Stimulated activated CD4-positive, alpha-beta T cell treated with anti-CD3 and anti-CD28 coated beads, Interleukin-4, amount 100 ng/mL, for 4 hours (primary cell): ENCODE measurements at places on chromosomes 1 and 21.

DNA sequence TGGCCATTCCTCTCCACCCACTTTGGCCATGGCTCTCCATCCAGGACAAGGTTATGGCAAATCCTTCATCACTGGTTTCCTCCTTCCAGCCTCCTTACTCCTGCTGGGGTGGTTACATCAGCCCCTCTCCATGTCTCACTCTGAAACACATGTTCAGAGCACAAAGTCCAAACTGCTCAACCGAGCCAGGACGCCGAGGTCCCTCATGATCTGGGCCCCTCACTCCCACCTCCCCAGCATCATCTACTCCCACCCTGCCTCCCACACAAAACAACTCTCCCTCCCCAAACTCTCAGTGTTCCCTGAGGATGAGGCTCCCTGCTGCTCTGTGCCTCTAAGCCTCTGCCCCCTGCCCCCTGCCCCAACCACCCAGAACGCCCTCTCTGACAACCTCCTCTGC, 33.3 kb upstream of the ZBTB40 start:
- DNase-seq = no peak

- DNase-seq = no peak
Observed at GRCh38 chr1:5915587-5916571, 76.3 kb downstream of the NPHP4 start.

DNA sequence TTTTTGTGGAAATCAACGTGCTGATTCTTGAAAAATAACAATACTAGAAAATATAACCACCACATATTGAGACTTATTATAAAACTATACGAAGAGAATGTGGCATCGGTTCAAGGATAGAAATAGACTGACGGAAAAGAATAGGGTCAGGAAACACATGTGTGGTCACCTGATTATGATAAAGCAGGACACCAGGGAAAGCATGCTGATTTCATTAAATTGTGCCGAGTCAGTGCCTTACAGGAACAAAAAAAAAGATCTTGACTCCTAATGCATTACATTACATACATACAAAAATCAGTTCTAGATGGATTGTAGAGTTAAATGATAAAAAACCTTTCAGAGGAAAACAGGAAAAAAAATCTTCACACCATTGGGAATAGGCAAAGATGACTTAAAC, 43.5 kb upstream of the SERPINC1 start:
- DNase-seq = no peak

GRCh38 chr1:110860174-110860573, 12.8 kb upstream of the CD53 start:
- no peak for DNase-seq

DNA sequence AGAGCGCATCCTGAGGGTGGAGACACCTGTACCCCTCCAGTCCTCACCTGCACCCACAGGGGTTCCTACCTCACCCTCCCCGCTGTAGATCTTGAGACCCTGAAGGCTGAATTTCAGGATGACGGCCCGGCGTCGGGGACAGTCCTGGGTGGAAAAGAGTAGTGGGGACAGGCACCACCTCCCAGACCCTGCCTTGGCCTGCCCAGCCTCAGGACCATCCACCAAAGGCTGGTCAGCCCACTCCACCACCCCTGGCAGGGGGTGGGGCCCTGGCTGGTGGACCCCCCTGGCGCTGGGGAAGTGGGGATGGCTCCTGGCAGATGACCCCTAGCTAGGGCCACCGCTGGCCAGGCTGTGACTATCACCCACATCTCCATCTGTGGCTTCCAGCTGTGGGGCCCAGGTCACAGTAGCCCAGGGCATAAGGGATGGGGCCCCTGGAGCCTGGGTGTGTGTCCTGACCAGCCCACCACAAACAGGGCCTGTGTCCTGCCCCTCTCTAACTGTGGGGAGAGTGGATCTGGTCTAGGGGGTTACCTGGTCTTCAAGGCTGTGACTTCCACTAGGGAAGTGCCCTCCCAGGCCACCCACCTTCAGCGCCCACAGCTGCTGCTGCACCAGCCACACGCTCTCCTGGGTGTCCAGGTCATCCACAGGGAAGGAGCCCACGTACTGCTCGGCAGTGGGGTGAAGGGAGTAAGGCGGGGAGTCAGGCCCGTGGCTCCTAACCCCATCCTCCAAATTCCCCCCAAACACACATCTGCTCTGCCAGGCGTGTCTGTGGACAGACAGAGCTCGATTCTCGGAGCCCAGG, 5.4 kb downstream of the SH2D5 start:
- DNase-seq = no peak

GRCh38 chr1:84892705-84893618, at the start of gene LPAR3:
TSS of gene LPAR3 (minus strand) at chr1:84893206. CDS start at chr1:84866120, 27,086 bp downstream.
- DNase-seq = no peak

- DNase-seq = no peak
Observed at GRCh38 chr1:19481826-19482398, 3.4 kb downstream of the CAPZB start.

GRCh38 chr1:18922319-18922726, 20.0 kb upstream of the ALDH4A1 start:
- DNase-seq = no peak

GRCh38 chr21:31735511-31735992, 3.6 kb upstream of the SCAF4 start:
- no peak for DNase-seq

GRCh38 chr1:25622531-25622930, 5.9 kb downstream of the MAN1C1 start:
- DNase-seq = no peak

DNA sequence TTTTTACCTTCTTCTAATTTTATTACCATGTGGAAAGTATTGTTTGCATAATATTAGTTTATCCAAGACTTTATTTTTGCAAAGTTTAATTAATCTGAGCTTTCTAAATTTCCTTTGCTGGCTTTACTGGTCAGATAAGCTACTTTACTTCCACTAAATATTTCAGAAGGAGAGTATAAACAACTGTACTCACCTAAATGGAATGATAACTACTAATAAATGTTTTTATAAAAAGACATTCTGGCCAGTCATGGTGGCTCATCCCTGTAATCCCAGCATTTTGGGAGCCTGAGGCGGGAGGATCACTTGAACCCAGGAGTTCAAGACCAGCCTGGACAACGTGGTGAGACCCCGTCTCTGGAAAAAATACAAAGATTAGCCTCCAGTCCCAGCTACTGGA, 36.0 kb downstream of the ATP8B2 start:
- no peak for DNase-seq

DNA sequence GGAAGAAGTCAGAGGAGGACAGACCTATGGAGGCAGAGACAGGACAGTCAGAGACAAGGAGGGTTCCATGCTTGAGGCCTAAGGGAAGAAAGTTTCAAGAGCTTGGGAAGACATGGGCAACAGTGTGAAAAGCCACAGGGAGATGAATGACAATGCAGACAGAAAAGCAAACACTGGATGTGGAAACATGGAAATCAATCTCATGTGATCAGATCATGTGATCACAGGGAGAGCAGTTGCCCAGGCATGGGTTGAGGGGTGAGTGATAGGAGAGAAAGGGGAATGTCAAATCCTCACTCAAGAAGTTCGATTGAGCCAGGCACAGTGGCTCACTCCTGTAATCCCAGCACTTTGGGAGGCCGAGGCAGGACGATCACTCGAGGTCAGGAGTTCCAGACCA, 17.2 kb downstream of the PTAFR start:
- DNase-seq = no peak

DNA sequence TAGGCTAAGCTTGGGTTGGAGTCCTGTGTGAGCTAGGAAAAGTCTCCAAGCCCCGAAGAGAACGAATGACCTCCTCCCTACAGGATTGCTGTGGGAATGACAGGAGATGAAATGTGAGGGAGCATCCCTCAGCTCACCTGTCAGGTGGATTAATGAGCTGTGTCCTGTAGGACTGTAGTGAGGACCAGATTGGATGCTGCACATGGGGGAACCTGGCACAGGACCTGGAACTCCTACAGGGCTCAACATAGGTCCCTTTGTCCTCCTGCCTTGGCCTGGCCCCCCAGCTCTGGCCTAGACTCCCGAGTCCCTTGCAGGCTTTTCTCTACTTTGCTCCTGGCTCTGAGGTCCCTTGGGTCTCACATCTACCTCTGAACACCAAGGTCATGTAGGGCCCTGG, 155.7 kb downstream of the PTPRU start:
- no peak for DNase-seq

GRCh38 chr1:225980005-225980836, 18.9 kb downstream of the SDE2 start:
- DNase-seq = no peak

GRCh38 chr1:50023292-50024159, at the start of gene AGBL4:
TSS of gene AGBL4 (minus strand) at chr1:50023954.
- DNase-seq = no peak

DNA sequence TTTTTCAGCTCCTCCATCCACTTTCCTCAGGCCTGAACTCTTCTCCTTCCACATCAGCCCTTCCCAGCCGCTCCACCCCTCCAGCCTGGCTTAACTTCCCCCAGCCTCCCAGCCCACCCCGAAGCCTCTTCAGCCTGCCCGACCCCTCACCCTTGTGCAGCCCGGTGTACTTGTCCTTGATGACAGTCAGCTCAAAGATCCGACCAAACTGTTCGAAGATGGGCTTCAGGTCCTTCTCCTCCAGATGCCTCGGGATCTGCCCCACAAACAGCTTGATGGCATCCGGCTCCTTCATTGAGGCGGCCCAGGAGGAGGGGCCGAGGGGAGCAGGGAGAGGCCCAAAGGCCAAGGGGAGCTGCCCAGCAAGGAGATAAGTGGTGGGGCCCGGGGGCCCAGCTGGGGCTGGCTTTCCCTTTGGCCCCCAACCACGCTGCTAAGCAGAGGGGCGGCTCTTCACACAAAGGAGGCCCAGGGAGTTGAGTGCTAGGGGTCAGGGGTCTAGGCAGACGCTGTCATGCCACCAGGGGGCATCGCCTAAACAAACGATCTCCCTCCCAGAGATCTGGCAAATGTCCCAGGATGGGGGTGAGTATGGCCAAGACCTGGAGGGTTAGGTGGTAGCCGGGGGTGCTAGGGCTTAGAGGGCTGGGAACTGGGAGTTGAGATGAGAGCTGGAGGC, 738 bp downstream of the CELF3 start:
- DNase-seq = no peak

DNA sequence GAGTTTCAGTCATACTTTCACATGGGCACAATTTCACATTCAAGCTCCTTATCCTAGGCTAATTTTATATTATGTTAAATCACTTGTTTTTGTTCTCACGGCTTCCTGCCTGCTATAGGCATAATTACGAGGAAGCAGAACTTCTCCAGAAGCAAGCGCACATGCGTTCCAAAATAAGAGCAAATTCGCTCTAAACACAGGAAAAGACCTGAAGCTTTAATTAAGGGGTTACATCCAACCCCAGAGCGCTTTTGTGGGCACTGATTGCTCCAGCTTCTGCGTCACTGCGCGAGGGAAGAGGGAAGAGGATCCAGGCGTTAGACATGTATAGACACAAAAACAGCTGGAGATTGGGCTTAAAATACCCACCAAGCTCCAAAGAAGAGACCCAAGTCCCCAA, at the start of gene CORT:
CORT (plus strand) TSS at position 281 of the 400 bp plus-strand sequence. CDS start 193 bp downstream, outside the sequence.
- no peak for DNase-seq

DNA sequence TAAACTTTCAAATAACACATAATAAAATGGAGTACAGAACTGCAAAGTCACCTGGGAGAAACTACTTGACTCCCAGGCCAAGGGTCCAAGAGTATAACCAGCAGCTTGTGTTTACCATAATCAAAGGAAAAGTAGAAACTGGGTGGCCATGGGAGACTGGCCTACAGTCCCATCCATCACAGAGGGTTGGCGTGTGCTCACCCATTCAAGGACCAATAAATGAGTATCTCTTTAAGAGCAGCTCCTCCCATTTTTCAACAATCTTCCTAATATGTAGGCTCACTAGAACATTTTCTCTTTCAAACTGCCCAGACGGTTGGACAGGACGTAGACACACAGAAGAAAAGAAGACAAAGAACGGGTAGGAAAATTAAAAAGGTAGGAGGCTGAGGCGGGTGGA, at the start of gene FMO3:
FMO3 (plus strand) TSS at position 302 of the 400 bp plus-strand sequence. CDS start 1,754 bp downstream, outside the sequence.
- no peak for DNase-seq

DNA sequence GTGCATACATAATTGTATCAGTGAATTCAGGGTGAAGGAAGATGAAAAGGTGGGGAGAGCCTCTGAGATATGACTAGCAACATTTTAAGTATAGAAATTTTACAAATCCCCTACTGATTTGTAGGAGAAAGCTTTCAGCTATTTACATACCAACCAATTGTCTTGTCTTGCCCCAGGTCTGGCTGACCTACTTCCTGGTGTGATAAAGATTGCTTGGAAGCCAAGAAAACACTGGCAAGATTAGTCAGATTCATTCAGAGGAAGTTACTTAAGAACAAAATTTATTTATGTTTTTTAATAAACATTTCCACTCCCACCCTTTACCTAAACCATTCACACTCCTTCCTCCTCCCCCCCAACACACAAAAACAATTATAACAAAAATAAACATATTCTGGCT, 17.5 kb downstream of the PTGS2 start:
- no peak for DNase-seq

DNA sequence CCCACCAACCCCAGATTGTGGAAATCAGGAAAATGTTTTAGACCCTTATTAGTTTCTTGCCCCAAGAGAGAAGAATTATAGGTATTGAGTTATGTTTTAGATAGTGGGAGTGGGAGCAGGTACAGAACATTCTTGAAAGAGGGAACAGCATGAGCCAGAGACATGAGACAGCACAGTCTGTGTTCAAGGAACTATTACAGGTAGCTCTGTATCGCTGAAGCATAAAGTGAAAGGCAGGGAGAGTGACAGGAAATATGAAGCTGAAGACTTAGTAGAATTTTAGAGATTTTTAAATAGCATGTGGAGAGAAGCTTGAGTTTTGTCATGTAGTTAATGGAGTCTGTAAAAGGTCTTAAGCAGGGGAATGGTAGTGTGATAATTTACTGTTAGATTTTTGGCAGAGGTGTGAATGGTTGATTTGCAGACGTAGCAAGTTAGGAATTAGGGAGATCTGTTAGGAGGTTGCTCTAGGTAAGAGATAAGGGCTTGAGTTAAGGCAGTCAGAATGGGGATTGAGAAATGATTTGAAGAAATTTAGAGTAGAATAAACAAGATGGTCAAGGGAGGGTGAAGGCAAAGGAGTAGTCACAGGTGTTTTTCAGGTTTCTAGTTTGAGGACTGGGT, 11.6 kb downstream of the SUCO start:
- no peak for DNase-seq

GRCh38 chr21:45631540-45631939, 12.0 kb upstream of the PCBP3 start:
- no peak for DNase-seq

DNA sequence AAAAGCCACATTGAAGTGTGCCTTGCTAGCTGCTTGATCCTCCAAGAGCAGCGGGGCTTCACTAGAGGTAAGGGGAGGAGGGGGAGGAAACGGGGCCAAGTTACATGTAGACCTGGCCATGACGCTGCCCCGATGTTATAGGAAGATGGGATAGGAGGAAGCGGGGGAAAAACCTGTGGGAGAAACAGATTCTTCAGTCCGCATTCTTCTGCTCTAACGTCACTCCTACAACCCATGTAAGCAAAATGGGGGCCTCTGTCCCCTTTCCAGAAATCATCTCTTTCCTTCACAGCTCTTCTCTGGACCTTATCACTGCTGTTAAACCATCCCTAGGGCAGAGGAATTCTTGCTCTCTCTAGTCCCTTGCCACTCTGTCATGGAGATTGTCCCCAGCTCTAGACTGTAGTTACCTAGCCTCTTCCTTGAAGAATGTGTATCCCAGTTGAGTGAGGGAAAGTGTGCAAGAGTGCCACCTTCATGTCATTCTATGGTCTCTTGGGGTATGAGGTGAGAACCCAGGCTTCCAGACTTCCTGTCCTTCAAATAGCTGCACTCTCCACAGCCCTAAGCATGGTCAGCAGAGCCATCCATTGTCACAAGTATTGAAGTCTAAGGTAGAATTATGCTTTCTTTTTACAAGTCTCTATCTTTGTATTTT, 11.4 kb downstream of the PLEKHO1 start:
- no peak for DNase-seq
